ENCODE measurements at places on chromosomes 2 and 18.

- no peak for DNase-seq
These were observed 1.1 kb downstream of the FSHR start for GRCh38 chr2:49153252-49153651.

DNA sequence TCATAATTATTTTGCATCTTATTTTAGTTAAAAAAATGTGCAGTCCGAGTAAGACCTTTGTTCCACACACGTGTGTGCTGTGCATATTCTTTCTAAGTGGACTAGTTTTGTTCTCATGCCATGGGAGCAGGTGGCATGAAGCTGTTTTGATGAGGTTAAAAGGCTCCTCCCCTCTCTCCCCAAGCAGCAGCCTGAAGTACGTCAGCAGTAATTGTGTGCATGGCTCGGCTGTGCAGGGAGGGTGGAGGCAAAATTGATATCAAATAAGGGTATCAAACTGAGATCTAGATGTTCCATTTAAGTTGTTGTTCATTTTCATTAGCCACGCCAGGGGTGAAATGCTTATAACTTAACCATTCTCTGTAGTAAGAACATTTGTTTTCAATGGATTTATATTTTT is at the start of gene NYAP2:
Gene NYAP2, plus strand, starts transcription at position 207 of the 400 bp plus-strand sequence. CDS start 9,171 bp downstream, outside the sequence.
- DNase-seq = no peak

DNA sequence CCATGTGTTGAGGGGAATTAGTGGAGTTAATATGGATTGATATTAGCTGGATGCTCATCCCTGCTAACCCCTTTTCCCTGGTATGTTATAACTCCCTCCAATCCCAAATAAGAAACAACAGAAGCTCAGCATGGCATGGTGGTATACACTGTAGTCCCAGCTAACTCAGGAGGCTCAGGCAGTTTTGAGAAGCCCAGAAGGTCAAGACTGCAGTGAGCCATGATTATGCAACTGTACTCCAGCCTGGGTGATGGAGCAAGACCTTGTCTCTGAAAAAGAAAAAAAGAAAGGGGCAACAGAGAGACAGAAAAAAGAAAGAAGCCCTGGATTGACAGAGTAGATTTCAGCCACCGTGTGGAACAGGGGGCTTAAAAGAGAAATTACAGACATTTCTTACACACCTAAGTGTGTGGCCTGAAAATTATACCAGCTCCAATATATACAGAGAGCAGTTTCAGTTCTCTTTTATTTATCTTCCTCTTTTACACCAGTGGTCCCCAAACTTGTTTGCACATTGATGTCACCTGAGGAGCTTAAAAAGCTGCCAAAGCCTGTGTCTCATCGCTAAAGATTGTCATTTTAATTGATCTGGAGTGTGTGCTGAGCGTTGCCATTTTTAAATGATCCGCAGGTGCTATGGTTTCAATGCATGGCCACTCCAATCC is 203.6 kb downstream of the UBE2E3 start:
- DNase-seq = no peak

DNA sequence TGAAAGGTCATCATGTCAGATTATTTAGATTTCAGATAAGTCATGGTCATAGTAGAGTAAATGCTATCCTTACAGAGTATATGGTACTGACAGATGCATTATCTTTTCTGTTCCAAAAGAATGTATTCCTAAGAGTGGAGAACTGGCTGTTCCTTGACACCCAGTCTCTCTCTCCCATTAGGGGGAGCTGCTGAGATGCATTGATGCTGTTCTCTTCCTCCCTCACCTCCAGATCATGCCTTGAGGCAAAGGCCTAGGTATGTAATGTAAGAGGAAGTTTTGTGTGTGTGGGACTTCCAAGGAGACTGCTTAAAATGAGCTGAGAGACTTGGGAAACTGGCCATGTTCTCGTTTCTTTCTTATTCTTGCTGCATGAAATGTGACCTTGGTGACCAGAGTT is 979.5 kb upstream of the CELF4 start:
- no peak for DNase-seq

GRCh38 chr2:20617081-20617575 is 33.8 kb downstream of the HS1BP3 start:
- DNase-seq = no peak

DNA sequence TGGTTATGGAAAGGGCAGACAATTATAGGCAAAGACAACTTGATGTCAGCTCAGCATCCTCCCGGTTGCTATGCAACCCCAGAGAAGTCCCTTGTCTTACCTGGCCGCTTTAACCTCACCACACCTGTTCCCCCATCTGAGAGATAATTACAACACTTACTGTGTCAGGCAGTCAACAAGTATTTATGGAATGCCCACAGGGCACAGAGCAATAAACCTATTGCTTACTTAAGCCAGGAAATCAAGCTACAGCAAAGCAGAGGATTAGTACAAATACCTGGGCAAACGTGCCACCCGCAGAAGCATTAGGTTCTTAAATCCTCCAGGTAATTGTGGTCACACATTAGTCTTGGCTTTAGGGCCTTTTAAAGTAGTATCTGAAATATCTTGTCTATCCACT is 320.4 kb upstream of the REV1 start:
- no peak for DNase-seq

DNA sequence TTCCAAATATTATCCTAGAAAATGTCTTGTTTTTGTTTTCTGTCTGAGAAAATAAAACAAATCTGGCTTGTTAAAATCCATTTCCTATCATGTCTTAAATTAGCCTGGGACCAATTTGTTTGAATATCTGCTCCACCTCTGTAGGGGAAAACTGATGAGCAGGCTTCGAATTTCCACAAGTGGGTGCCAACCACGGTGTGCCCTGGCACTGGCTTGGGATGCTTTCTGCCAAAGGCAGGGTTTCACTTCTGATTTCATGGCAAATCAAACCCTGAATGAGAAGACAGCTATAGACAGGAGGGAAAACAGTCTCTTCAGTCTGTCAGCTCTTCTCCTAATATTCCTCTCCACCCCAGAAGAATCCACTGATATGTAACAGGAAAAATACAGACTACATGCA is 33.7 kb upstream of the STAT4 start:
- DNase-seq = no peak

DNA sequence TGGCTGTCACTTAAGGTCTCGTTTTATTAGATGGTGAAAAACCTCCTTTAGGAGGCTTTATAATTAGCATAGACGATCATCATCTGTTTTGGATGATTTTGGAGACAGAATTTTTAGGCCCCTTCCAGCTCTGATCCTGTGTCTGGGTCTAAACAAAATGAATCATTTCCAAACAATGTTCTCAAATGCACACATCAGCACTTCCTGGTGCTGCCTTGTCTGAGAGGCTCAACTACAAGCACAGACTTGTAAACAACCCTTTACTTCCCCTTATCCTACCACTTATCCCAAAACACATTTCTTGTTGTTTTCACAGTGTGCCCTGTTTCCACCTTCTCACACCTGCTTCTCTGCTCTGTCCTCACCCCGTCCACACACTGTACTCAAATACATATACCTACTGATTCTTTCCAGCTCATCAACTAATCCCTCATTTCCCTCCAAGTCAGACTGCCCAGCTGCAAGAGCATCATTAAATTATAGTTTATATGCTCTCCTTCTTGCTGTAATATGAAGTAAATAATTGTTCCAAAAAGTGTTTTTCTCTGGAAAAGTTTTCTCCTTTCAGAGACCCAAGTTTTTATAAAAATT is 71.2 kb upstream of the COL3A1 start:
- no peak for DNase-seq

GRCh38 chr18:66548747-66549146 is 55.1 kb downstream of the CDH19 start:
- DNase-seq = no peak

- no peak for DNase-seq
These were observed 160.5 kb downstream of the SETBP1 start for GRCh38 chr18:44841221-44841620.

DNA sequence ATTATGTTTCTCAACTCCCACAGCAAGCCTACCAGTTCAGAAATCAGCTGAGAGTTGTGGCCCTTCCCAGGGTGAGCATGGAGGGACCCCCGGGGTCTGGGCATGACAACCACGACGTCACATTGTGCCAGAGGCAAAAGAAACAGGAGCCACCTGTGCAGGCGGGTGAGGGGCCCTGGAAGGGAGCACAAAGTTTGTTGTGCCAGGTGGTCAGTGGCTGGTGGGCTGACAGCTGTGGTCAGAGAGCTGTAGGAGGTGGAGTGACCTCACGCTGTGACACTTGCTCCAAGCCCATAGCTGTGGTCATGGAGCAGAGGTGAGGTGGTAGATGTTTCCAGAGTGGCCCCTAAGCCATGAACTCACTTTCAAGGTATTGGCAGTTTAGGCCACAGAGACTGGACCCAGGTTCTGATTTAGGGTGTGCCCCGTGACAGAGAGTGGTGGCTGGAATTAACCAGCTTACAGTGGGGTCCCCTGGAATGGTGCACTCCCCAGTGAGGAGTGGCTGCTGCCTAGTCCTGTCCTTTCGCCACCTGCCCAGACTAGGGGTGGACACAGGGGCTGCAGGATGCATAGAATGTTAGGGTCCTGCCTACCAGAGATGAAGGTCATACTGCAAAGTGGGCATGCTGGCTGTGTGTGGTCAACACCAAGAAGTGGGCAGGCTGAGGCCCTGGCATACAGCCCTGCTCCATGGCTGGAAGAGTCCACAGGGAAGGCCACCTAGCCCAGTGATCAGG is 136.4 kb downstream of the GLI2 start:
- DNase-seq = no peak

GRCh38 chr18:9058406-9058805 is 44.1 kb upstream of the NDUFV2 start:
- no peak for DNase-seq

GRCh38 chr2:166637051-166637450 is 143.0 kb upstream of the SCN7A start:
- DNase-seq = no peak

DNA sequence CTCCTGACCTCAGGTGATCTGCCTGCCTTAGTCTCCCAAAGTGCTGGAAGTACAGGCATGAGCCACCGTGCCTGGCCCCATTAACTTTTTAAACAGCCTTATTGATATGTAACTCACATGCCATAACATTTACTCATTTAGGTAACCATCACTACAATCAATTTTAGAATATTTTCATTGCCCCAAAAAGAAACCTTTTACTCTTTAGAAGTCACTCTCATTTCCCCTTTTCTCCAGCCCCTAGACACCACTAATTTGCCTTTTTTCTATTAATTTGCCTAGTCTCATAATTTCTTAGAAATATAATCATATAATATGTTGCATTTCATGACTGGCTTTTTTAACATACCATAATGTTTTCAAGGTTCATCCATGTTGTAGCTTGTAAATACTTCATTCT is 57.2 kb upstream of the TACR1 start:
- no peak for DNase-seq

DNA sequence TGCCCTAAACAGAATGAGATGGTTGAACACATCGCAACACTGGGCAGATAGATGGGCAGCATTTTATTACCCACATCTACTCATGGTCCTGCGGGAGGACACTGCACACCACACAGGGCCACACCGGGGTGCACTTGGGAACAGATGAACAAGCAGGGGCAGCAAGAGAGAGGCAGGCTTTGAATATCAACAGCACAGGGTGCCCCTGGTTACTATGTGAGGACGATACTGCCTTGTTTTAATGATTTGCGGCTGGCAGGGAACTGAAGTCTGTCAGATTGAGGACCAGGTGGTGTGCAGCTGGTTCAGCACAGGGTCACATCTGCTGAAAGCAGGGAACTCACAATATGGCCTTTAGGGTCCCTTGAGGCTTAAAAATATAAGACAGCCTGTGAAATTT is 195.7 kb downstream of the PIEZO2 start:
- no peak for DNase-seq

- no peak for DNase-seq
These were observed 38.3 kb downstream of the ZNF532 start for GRCh38 chr18:58902961-58903360.

- DNase-seq = no peak
These were observed 11.9 kb downstream of the TTC39C start for GRCh38 chr18:24026457-24026856.

DNA sequence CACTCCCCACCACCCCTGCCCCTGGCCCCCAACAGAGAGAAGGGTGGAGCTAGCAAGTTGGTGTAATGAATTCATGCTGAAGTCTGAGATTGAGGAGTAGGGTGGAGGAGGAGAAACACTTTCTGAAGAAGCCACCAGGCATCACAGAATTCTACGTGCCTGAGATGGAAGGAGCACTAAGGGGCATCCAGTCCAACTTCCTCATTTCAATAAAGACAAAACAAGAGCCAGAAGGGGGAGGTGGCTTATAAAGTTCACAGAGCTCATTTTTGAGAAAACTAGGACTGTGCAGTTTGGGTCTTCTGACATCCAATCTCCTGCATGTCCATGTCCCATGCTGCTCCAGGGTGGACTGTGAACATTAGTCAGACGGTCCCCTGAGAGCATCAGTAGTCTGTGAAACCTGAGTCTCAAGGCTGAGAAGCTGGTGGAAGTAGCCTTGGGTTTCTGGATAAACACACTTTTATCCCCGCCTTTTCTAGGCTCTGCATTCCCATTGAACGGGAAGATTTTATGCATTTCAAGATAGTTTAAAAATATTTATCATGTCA is 77.7 kb downstream of the TRIM43 start:
- DNase-seq = no peak

DNA sequence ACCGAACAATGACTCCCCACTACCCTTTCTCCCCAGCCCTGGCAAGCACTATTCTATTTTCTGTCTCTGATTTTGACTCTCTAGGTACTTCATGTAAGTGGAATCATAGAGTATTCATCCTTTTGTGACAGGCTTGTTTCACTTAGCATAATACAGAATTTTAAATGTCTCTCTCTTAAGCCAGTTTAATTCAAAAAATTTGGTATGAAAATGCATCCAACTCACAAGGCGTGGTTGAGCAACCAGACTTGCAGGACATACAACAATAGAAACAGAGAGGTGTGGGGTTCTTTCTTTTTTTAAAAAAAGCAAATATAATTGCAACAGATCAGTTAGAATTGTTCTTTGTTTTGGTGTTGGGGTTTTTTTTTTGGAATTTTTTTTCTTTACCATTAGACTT is 47.6 kb upstream of the TMEM87B start:
- no peak for DNase-seq

- no peak for DNase-seq
These were observed 5.5 kb downstream of the CCDC102B start for GRCh38 chr18:68803356-68803755.

- DNase-seq = no peak
These were observed 41.6 kb downstream of the GPR155 start for GRCh38 chr2:174445248-174445647.

DNA sequence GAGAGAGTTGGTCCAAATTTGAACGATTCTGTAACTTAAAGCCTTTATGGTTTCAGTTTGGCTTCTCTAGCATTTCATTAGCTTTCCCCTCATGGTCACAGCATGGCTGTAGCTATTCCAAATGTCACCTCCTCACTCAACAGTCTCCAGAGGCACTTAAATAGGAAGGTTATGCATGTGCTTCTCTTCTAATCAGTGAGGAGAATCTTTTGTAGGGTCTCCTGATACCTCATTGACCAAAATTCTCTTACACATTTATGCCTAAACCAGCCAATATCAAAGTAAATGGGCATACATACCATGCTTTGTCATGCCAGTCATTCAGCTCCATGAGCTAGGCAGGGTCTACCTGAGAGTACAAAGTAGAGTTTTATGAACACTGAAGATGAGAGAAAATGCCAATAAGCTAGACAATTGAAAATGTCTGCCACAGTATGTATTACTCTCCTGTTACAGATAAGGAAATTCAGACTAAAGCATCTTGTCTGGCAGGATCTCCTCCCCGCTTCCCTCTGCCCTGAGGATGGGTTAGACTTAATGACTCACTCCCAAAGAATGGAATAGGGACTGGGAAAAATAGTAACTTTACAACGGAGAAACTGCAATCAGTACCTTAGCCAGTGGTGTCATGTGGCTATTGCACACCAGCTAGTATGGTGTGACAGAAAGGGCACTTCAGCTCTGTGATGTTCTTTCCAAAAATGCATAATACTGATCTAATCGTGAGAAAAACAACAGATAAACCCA is 15.4 kb downstream of the DSG2 start:
- DNase-seq = no peak
